Neuronal stem cell (in vitro differentiated cells): ENCODE measurements at places on chromosomes 12 and 14.

- peak; percentile 79 for DNase-seq
Measured at GRCh38 chr14:21098076-21098891, at the start of gene ZNF219. ZNF219 (minus strand) TSS chr14:21098655; CDS start chr14:21093591, 5,064 bp downstream.

DNA sequence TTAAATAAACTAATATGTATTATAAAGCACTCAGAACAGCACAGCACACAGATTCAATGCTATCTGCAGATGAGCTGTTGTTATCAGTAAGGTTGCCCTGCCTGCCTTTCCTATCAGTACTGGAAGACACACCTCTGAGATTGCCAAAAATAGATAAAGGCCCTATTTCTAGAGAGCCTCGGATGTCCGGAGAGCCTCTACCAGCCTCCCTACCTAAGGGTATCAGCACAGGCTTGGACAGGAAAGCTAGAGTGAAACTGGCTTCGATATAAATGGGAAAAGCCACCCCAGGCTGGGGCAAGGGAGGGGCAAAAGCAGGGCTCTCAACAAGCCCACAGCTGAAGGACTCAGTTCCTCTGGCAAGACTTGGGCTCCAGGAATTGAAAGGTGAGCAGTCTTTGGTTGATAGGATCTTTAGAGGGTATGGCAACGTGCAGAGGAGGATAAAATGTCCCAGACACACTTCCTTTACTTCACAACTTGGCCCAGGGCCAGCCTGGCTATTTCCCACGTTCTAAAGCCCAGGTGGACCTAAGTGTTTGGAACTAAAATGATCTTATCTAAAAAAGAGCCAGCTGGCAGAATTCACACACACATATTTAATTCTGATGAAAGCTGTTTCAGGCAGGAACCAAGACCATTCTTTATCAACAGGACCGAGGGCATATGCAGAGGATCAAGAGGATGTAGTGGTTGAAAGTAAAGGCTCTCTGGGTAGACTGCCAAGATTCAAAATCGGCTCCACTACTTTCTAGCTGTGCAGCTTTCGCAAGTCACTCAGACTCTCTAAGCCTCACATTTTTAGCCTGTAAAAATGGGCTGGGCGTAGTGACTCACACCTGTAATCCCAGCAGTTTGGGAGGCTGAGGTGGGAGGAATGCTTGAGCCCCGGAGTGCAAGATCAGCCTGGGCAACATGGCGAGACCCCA is 37.8 kb upstream of the ITPR2 start:
- no peak for DNase-seq

- DNase-seq = no peak
Measured at GRCh38 chr14:60665177-60665550, 15.9 kb upstream of the SIX1 start.

- DNase-seq = peak; percentile 48
Measured at GRCh38 chr14:30214461-30215090, 286.9 kb upstream of the PRKD1 start.

GRCh38 chr14:70714055-70714550 is 72.4 kb downstream of the TTC9 start:
- peak; percentile 77 for DNase-seq
